ENCODE measurements at places on chromosomes 12 and 14.

- no peak for DNase-seq
These were observed 63.0 kb downstream of the GNS start for GRCh38 chr12:64696080-64696741.

DNA sequence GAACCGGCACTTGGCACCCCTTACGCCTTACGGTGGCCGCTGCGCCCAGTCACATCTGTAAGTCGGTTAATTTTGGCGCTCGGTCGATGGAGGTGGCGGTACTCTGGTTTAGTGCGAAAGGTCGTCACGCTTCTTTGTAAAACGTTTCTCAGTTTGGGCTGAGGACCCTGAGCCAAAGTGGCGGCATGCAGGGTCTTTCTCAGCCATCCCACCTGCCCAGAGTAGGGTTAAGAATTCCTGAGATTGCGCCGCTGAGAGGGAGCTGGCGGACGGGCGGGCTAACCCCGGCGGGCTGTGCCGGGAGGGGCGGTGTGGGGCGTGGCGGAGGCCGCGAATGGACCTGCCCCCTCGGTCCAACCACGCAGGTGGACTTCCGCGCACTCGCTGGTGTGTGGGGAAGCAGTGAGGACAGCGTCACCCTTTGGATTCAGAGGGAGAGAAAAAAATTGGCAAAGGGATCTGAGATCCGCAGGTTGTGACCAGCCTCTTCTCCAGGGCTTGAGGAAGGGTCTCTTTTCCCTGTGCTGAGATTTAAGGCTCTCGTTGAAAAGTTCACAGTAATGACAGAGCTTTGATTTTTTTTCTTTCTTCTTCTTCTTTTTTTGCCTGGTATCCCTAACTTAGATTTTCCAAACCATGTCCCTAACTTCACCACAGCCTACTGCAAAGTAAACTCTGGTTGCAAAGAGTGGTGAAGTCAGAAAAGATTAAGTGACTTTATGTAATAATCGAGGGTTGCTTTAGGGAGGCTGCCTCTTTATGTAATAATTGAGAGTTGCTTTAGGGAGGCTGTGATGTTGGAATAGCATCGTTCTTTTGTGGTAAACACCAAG is 602 bp upstream of the FBXO33 start:
- DNase-seq, result peak; percentile 49

DNA sequence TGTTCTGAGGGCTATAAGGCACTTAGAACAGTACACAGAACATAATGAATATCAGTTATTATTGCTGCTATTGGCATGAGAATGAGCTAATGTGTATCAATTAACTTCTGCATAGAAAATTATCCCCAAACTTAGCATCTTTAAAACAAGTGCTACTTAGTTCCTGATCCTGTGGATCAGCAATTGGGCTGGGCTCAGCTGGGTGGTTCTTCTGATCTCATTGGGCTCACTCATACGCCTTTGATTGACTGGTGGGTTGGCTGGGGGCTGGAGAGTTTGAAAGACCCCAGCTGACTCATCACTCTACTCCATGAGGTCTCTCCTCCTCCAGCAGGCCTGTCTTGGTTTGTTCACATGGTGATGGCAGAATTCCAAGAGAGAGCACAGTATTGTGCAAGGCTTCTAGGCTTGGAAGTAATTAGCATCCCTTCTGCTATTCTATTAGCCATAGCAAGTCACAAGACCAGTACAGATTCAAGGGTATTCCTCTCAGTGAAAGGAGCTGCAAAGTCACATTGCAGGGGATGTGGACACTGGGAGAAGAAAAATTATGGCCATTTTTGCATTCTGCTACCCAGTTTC is 27.2 kb upstream of the HSPB8 start:
- no peak for DNase-seq

- DNase-seq, result no peak
These were observed 632.8 kb downstream of the DIO2 start for GRCh38 chr14:79578470-79578869.

DNA sequence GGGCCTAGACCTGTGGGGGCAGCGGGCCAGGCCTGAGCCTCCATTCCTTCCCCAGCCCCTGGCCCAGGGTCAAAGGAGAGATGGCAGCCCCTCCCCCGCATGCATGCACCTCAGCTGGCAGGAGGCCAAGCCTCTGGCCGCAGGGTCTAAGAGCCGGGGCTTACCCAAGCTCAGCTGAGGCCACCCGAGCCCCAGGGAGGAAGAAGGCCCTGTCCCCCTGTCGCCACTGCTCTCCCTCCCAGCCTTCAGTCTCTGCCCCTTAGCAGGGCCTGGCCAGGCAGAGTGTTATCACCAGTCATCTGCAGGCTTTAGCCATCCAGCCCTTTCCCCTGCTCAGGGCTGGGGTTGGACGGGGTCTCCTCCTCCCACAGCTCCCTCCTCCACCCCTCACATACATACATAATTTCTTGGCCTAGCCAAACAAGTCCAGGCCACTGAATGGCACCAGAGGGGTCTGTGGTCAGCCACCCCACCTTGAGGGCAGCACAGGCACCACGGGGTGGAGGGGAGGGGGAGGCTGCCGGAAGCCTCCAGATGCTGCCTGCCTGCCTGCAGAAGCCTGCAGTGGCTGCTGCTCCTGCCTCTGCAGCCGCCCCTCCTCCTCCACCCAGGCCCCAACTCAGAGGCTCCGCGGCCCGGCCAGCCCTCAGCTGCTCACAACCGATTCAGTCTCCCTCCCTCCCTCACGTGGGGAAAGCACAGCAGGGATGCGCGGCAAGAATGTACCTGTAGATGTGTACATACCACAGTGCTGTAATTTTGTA is 22.8 kb downstream of the RAB35 start:
- no peak for DNase-seq

Data from stimulated activated CD8-positive, alpha-beta memory T cell treated with anti-CD3 and anti-CD28 coated beads, Interleukin-4, amount 100 ng/mL, for 4 hours (primary cell).